ENCODE measurements at places on chromosomes 6 and 20.

GRCh38 chr20:57587989-57588377, 27.1 kb downstream of the PCK1 start:
- DNase-seq: no peak

- DNase-seq: no peak
These were observed 34.5 kb downstream of the NUP153 start for GRCh38 chr6:17672064-17672718.

GRCh38 chr6:163686301-163686700, 271.8 kb downstream of the QKI start:
- DNase-seq: no peak

- no peak for DNase-seq
These were observed 193.8 kb upstream of the SNX9 start for GRCh38 chr6:157629220-157629619.

DNA sequence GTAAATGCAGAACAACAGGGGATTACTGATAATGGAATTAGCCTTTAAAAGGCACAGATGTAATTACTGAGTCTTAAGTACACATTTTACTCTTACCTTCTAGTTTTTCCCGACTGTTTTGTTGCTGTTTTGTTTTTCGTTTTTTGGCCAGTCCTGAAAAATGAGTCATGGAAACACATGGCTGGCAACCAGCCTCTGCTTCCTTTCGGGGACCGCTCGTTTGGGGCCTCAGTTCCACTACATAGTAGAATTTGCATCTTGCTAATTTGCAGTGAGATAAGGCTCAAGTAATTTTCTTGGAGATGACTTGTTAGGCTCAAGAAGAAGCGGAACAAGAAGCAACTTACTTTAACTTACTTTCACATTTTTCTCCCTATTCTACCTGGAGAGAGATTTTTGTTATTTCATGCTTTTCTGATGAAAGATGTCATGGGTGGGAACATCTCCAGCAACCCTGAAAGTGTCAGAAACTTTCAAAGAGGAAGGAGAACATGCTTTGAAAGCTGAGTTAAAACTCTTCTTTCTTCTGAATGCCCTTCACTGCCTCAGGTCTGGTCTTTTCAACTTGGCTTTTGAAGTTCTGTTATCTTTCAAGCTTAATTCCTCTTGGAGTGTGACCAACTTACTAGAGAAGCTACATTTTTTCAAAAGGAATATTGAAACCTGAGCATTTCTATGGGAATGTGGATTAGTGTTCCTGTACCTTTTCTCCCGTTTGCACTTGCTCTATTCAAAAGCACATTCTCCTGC, 71.5 kb upstream of the HDAC2 start:
- DNase-seq: no peak

Measured in central memory CD4-positive, alpha-beta T cell (primary cell).